Progenitor cell of endocrine pancreas (in vitro differentiated cells): ENCODE measurements at places on chromosomes 13 and 19. TPM values are rescaled to one million over a fixed set of nuclear protein-coding genes. Genes with fewer than 3 reads are reported as not detected.
A peak's percentile ranks its signal among the peaks of the same experiment; 100 is the strongest.

DNA sequence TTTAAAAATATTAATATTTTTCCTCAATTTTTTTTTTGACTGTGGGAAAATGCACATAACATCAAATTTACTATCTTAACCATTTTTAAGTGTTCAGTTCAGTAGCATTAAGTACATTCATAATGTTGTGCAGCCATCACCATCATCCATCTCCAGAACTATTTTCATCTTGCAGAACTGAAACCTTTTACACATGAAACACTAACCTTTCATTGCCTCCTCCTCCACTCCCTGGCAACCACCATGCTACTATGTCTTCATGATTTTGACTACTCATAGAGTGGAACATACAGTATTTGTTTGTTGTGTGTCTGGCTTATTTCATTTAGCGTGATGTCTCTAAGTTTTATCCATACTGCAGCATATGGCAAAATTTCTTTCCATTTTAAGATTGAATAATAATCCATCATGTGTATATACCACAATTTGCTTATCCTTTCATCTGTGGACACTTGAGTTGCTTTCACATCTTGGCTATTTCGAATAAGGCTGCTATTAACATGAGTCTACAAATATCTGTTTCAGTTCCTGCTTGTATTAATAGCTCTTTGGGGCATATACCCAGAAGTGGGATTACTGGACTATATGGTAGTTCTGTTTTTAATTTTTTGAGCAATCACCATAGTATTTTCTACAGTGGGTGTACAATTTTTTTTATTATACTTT lies 376.4 kb downstream of the MTUS2 start:
- no peak overlapping the region for H3K27ac ChIP-seq
- no peak for DNase-seq
- H3K36me3 ChIP-seq: peaks cover 3% of the 10 kb centered on the region

- H3K36me3 ChIP-seq: no peaks in the 10 kb centered on the region
- H3K4me1 ChIP-seq: peaks cover 42% of the 10 kb centered on the region
- H3K4me3 ChIP-seq: no peak overlapping the region
- no peaks in the 10 kb centered on the region for H3K27me3 ChIP-seq
- no peak for DNase-seq
Measured at GRCh38 chr13:99725644-99726043, 224.4 kb downstream of the TM9SF2 start.

Gene MBD3L3
- total RNA-seq: not detected in 2 replicates

- peaks cover 21% of the 10 kb centered on the region for H3K4me1 ChIP-seq
- no peak overlapping the region for H3K4me3 ChIP-seq
- DNase-seq: no peak
- H3K27me3 ChIP-seq: peaks cover 91% of the 10 kb centered on the region
Measured at GRCh38 chr13:27973961-27974662, 5.0 kb upstream of the CDX2 start.

GRCh38 chr13:51453207-51453958 lies 547 bp upstream of the INTS6 start:
- peak overlapping the region; percentile 98 for H3K27ac ChIP-seq
- H3K4me3 ChIP-seq: peak overlapping the region; percentile 89
- peaks cover 16% of the 10 kb centered on the region for H3K36me3 ChIP-seq
- H3K27me3 ChIP-seq: no peaks in the 10 kb centered on the region

GRCh38 chr13:98371516-98372023 lies 194.5 kb upstream of the RNF113B start:
- H3K27ac ChIP-seq: peak overlapping the region; percentile 81
- peaks cover 51% of the 10 kb centered on the region for H3K36me3 ChIP-seq
- peaks cover 5% of the 10 kb centered on the region for H3K4me1 ChIP-seq
- DNase-seq: no peak
- H3K27me3 ChIP-seq: no peaks in the 10 kb centered on the region

GRCh38 chr19:10812902-10813404 lies 23.1 kb downstream of the TMED1 start:
- no peak for DNase-seq
- H3K27me3 ChIP-seq: no peaks in the 10 kb centered on the region
- no peak overlapping the region for H3K4me3 ChIP-seq
- no peak overlapping the region for H3K27ac ChIP-seq
- no peaks in the 10 kb centered on the region for H3K4me1 ChIP-seq

DNA sequence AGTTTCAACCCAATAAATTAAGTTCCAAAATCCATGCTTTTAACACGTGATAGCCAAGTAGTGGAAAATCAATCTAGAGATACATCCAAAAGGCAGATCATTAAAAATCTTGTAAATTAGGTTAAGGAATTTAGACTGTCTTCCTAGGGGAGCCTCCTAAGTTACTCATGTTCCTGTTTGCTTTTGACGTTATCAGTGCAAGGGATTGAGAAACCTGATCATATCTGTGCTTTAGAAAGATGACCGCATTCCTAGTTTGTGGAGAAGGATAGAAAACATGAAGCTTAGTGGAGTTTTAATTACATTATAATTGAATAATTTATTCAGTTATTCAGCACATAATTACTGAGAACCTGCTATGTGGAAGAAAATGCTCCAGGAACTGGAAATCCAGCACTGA lies 251.0 kb upstream of the ARGLU1 start:
- H3K27me3 ChIP-seq: no peaks in the 10 kb centered on the region
- H3K27ac ChIP-seq: no peak overlapping the region
- no peaks in the 10 kb centered on the region for H3K36me3 ChIP-seq
- no peak overlapping the region for H3K4me3 ChIP-seq
- peaks cover 1% of the 10 kb centered on the region for H3K4me1 ChIP-seq

GRCh38 chr13:66794340-66795031 lies 435.6 kb downstream of the PCDH9 start:
- no peaks in the 10 kb centered on the region for H3K27me3 ChIP-seq
- H3K4me1 ChIP-seq: peaks cover 9% of the 10 kb centered on the region
- no peak for DNase-seq
- no peaks in the 10 kb centered on the region for H3K36me3 ChIP-seq
- H3K27ac ChIP-seq: no peak overlapping the region

Gene ZNF491
- 5.4 and 6.5 TPM in 2 replicates for total RNA-seq

Gene PLPP2
- total RNA-seq: 46.3 and 52.7 TPM in 2 replicates

- H3K36me3 ChIP-seq: no peaks in the 10 kb centered on the region
- no peak overlapping the region for H3K27ac ChIP-seq
- no peak for DNase-seq
- H3K4me1 ChIP-seq: no peaks in the 10 kb centered on the region
Measured at GRCh38 chr13:69556540-69557196, 551.0 kb upstream of the ATXN8OS start.

GRCh38 chr19:10966809-10967208 lies 6.0 kb downstream of the SMARCA4 start:
- H3K4me1 ChIP-seq: peaks cover 35% of the 10 kb centered on the region
- no peak for DNase-seq
- H3K27ac ChIP-seq: peak overlapping the region; percentile 42
- H3K27me3 ChIP-seq: no peaks in the 10 kb centered on the region
- H3K4me3 ChIP-seq: no peak overlapping the region

GRCh38 chr13:95642028-95642621 lies 2.4 kb downstream of the DZIP1 start:
- H3K27me3 ChIP-seq: no peaks in the 10 kb centered on the region
- peaks cover 18% of the 10 kb centered on the region for H3K4me1 ChIP-seq
- peak; percentile 45 for DNase-seq
- no peak overlapping the region for H3K27ac ChIP-seq
- peaks cover 11% of the 10 kb centered on the region for H3K36me3 ChIP-seq

DNA sequence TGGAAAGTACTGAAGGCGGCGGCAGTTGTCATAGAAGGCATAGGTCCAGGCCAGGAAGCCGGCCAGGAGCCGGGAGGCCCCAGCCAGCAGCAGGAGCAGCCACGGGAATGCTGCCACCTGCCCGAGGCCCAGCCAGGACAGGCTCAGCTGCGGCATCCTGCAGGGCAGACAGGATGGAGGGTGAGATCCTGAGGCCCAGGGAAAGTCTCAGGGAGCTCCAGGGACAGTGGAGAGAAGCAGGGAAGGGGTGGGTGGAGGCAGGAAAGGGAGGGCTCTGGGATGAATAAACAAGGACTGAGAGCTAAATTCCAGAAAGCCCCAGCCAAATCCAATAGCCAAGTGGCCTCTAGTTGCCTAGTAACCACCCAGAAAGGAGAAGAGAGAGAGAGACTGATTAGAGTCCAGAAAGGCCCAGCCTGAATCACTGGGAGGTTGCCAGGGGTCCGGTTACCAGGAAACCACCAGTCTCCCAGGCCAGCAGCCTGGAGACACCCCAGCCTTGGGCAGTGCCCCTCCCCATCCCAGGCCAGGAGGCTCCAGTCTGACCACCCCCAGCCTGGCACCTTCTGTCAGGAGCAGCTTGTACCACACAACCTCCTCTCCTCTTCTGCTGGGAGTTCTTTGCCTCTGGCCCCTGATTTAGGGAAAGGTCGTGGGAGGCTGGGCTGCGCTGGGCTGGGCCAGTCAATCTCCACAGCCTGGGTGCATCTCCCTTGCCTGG lies 7.5 kb upstream of the OR10H5 start:
- no peak overlapping the region for H3K27ac ChIP-seq
- H3K36me3 ChIP-seq: peaks cover 3% of the 10 kb centered on the region
- H3K27me3 ChIP-seq: no peaks in the 10 kb centered on the region
- no peak for DNase-seq
- H3K4me3 ChIP-seq: no peak overlapping the region
- no peaks in the 10 kb centered on the region for H3K4me1 ChIP-seq

DNA sequence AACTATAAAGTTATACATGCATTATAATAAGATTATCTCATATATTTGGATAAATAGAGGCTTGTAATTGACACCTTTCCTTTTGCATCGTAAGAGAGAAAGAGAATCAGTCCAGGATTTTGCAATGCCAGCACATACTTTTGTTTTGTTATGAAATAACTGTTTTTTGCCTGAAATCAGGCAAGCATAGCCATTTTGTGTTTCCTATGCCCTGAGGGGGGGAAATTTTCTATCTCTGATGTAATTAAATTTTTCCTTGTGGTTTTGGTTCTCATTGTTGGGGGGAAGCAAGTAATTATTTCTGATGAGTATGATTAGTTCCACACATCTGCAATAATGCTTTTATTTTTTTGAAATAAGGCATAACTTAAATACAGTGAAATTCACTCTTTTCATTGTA lies 229.4 kb downstream of the NDFIP2 start:
- DNase-seq: no peak
- H3K4me3 ChIP-seq: no peak overlapping the region
- H3K27me3 ChIP-seq: no peaks in the 10 kb centered on the region

Gene FAAP24
- 3.4 and 4.7 TPM in 2 replicates for total RNA-seq

DNA sequence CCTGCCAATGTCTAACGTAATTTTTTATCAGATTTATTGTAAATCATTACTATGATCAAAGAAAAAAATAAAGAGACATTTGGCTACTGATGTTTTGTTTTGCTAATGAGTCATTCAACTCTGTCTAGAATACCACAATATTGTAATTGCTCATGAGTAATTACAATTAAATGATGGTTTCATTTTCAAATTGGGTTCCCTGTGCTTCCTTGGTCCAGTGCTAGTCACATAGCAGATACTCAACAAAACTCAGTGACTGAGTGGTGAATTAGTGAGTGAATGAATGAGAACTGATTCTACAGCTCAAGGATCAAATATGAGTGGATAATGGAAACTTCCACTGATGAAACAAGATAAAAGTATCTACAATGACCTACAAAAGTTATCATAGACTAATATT lies 304.7 kb downstream of the POU4F1 start:
- H3K27me3 ChIP-seq: no peaks in the 10 kb centered on the region
- no peaks in the 10 kb centered on the region for H3K36me3 ChIP-seq

DNA sequence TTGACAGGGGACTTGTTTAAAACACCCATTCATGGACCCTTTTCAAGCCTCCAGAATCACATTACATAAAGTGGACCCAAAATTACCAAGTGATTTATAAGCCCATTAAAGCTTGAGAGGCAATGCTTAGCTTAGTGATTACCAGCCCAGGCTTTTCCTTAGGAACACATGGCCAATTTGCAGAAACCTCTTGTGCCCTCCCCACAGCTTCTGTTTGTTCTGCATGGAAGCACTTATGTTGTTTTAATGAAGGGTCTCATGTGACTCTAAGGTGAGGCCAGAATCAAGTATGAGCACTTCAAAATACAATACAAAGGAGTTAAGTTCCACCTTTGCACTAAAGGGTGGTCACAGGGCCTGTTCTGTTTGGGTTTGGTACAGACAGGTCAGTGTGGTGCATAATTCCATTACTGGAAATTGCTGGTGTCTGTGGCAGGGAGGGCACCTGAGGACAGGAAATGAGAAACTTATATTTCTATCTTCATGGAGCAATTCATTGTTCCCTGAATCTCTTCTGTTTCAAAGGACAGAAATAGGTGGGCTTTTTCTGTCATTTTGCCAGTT lies 15.3 kb downstream of the ZNF486 start:
- peak overlapping the region; percentile 52 for H3K27ac ChIP-seq
- no peaks in the 10 kb centered on the region for H3K27me3 ChIP-seq
- peaks cover 9% of the 10 kb centered on the region for H3K4me1 ChIP-seq
- peaks cover 24% of the 10 kb centered on the region for H3K36me3 ChIP-seq

- H3K4me3 ChIP-seq: no peak overlapping the region
- no peaks in the 10 kb centered on the region for H3K36me3 ChIP-seq
- no peak for DNase-seq
- no peak overlapping the region for H3K27ac ChIP-seq
Measured at GRCh38 chr19:14400951-14401431, 18.1 kb downstream of the DDX39A start.

Gene EBPL
- 53.9 and 61.9 TPM in 2 replicates for total RNA-seq

Gene COL5A3
- 0.05 TPM in 1 of 2 replicates, not detected in the other for total RNA-seq

GRCh38 chr13:58994077-58994476 lies 1169.7 kb downstream of the DIAPH3 start:
- no peak overlapping the region for H3K27ac ChIP-seq
- peaks cover 3% of the 10 kb centered on the region for H3K4me1 ChIP-seq
- H3K4me3 ChIP-seq: no peak overlapping the region
- H3K36me3 ChIP-seq: no peaks in the 10 kb centered on the region

DNA sequence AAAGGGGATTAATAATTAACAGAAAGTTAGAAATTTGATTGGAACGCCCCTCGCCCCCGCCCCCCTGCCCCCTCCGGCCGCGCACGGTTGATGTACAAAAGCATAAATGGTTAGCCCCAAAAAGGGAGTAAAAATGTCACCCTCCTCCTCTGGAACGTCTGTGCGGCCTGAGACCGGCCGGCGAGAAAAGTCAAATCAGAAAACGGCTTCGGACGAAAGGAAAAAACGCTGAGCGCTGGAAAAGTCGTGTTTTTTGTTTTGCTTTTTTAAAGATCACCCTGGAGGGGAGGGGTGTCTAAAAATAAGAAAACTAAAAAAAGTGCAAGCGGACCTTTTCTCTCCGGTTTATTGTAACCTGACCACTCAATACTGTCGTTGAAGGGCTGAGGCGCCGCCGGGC lies 13.2 kb downstream of the MEX3D start:
- no peaks in the 10 kb centered on the region for H3K4me1 ChIP-seq
- H3K27me3 ChIP-seq: no peaks in the 10 kb centered on the region
- H3K36me3 ChIP-seq: peaks cover 15% of the 10 kb centered on the region
- no peak for DNase-seq

- peaks cover 7% of the 10 kb centered on the region for H3K4me1 ChIP-seq
- H3K4me3 ChIP-seq: no peak overlapping the region
- H3K36me3 ChIP-seq: no peaks in the 10 kb centered on the region
- peaks cover 24% of the 10 kb centered on the region for H3K27me3 ChIP-seq
- no peak overlapping the region for H3K27ac ChIP-seq
Measured at GRCh38 chr19:55465460-55466240, 1.1 kb upstream of the C19orf85 start.

GRCh38 chr13:52810011-52810410 lies 38.4 kb downstream of the PCDH8 start:
- no peak overlapping the region for H3K27ac ChIP-seq
- peaks cover 6% of the 10 kb centered on the region for H3K27me3 ChIP-seq
- no peak overlapping the region for H3K4me3 ChIP-seq

Gene ACP7
- total RNA-seq: not detected in 2 replicates
